ENCODE measurements at places on chromosomes 13 and 19.

- peak; percentile 14 for DNase-seq
Measured at GRCh38 chr13:50513300-50513877, 330.1 kb downstream of the DLEU7 start.

- no peak for DNase-seq
Measured at GRCh38 chr13:103898481-103898880, 832.3 kb upstream of the SLC10A2 start.

GRCh38 chr19:30344446-30345425 is 27.4 kb upstream of the ZNF536 start:
- no peak for DNase-seq

GRCh38 chr19:41998246-41999020 is 4.4 kb upstream of the ATP1A3 start:
- no peak for DNase-seq

- DNase-seq: no peak
Measured at GRCh38 chr13:20188667-20189553, 3.8 kb downstream of the GJB2 start.

DNA sequence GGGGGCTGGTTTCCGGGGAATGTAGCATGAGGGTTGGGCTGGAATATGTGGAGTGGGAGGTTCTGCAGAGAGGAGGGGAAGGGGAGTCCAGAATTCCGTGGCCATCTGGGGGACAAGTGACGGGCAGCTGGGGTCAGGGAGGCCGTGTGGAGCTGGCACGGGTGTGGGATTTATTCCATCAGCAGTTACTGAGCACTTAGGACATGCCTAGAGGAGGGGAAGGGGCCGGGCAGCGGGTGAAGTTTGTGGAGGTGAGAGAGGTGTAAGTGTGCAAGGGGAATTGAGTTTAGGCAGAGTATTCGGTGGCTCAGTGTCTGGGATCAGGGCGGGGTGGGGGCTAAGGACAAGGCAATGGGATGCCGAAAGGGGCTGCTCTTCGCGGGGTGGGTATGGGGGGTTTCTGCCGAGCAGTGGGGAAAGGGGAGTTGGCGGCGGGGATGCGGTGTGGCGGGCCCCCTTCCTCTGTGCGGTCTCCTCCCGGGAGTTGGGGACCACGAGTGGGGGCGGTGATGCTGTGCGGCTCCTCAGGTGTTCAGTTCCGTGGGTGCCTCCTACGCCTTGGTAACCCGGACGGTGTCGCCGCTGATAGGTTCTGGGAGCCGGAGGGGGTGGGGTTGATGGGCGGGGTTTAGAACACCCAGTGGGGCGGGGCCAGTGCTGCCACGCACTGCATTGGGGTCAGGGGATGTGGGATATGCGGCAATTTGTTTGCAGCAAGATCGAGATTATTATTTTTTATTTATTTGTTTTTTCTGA is 5.4 kb downstream of the CCDC61 start:
- no peak for DNase-seq

GRCh38 chr13:39257642-39258041 is 219.4 kb downstream of the NHLRC3 start:
- DNase-seq: no peak

DNA sequence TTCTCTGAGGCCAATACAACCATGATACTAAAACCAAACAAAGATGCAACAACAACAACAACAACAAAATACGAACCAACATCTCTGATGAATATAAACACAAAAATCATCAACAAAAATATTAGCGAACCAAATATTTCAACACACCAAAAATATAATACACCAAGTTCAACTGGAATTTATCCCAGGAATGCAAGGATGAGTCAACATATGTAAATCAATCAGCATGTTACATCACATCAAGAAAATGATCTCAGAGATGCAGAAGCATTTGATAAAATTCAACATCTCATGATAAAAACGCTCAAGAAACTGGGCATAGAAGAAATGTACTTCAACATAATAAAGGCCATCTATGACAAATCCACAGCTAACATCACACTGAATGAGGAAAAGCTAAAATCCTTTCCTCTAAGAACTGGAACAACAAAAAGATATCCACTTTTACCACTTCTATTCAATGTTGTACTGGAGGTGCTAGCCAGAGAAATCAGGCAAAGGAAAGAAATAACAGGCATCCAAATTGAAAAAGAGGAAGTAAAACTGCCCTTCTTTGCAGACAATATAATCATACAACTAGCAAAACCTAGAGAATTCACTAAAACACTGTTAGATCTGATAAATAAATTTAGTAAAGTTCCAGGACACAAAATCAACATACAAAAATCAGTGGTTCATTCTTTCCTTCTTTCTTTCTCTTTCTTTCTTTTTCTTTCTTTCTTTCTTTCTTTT is 2448.7 kb upstream of the PCDH20 start:
- no peak for DNase-seq

DNA sequence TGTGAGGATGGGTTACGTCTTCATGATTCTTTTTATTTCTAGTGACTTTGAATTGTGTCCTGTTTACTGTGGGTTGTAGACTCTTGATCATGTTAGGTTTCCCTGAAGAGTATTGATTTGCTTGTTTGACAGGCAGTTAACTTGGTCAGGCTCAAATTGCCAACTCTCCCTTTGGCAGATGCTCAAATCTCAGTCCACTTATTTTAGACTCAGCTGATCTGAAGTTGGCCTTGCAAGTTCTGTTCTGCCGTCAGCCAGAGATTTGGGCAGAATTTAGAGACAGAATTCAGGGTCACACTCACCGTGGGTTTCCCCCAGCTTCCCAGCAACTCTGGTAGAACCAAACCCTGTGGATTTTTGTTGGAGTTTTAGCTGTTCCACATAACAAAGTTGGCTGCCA is 71.6 kb upstream of the TEX29 start:
- no peak for DNase-seq

- DNase-seq: no peak
Measured at GRCh38 chr13:41775251-41775650, 185.7 kb downstream of the VWA8 start.

GRCh38 chr19:50649433-50650391 is at the start of gene C19orf81:
C19orf81 (plus strand) TSS chr19:50649445; CDS start chr19:50649445, 0 bp downstream.
- no peak for DNase-seq

- no peak for DNase-seq
Measured at GRCh38 chr13:22227895-22228294, 557.0 kb downstream of the FGF9 start.

GRCh38 chr13:41917641-41918040 is 43.3 kb downstream of the VWA8 start:
- no peak for DNase-seq

GRCh38 chr13:79141082-79141481 is 265.0 kb downstream of the RBM26 start:
- no peak for DNase-seq

DNA sequence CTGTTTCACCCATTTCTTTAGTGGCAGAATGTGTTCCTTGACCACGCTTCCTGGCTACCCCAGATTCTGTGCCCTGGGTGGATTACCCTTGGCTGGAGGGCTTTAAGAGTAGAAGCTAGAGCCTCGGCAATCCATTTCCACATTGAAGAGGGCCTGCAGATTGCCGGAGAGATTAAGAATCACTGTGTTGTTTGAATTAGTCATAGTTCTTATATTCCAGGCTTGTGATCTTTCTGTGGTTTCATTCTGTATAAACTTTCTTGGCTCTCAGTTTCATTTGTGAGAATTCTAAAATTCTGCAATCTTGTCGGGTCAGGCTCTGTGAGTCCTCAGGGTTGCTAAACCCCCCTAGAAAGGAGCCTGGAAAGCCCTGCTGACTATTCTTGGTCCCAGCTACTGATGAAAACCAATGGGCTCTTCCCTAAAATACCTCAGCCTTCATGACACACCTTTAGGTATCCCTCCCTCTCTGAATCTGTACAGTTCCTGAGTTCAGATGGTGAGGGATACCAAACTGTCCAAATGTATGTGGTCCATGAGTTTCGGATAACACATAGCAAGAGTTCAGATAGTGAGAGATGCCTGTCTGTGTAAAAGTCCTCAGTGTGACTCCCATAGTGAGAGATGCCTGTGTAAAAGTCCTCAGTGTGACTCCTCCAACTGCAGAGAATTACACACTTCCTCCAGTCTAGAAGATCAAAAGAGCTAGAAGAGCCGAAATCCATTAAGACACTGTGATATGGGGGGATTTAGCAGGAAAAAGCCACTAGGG is 4.3 kb downstream of the PHF11 start:
- DNase-seq: no peak

DNA sequence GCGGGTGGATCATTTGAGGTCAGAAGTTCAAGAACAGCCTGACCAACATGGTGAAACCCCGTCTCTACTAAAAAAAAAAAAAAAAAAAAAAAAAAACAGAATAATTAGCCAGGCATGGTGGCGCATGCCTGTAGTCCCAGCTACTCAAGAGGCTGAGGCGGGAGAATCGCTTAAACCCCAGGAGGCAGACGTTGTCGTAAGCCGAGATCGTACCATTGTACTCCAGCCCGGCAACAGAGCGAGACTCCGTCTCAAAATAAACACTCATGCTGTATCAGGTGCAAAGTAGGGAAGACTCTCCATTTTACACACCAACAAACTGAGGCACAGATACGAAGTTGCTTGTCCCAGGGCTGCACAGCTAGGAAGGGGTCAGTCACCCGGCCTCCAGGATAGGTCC is 15.6 kb downstream of the TLE6 start:
- no peak for DNase-seq

DNA sequence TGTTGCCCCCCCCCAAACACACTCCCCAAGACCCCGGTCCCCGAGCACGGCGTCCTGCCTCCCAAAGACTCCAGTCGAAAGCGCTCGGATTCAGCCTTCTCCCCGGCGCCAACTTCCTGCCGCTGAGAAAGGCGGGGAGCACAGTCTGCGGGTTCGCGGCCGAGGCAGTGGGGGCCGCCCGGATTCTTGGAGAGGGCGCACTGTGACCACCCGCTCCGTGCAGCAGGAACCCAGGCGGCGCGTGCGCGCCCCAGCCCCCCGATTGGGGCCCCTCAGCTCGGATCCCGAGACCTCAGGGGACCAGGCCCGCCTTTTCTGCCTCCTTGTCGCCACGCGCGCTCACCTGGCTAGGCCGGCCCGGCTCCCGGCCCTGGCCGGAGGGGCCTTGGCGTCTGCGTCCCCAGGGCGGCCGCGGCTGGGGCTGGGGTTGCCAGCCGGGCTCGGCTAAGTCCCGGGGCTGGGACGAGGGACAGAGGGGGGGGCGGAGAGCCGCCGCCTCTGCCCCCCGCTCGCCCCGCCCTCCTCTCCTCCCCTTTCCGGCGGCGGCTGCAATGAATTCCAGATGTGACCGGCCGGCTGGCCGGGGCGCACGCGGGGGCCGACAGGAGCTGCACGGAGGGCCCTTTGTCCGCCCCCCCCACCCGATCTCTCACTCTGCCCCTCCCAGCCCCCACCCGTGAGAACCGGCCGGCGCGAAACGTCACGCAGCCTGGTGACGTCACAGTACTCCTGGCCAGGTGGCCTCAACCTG is at the start of gene S1PR2:
TSS of gene S1PR2 (minus strand) at position 471 of the 751 bp plus-strand sequence. CDS start 6,426 bp downstream, outside the sequence.
- DNase-seq: peak; percentile 71

DNA sequence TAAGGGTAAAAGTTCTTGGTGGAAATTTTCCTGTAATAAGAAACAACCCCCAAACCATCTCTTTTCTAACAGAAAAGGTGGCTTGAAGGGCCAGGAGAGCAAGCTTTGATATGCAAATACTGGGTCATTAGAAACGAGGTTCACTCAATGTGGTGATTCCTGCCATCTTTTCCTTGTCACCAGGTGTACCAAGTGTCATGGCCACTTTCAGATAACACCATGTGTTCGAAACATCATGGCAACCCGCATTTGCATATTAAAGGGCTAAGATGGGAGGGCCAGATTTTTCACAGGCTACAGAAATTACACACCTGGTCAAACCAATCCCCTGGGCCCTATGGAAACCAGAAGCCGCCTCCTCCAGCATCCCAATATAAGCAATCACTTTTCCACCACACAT is 15.3 kb downstream of the LGALS16 start:
- DNase-seq: no peak

DNA sequence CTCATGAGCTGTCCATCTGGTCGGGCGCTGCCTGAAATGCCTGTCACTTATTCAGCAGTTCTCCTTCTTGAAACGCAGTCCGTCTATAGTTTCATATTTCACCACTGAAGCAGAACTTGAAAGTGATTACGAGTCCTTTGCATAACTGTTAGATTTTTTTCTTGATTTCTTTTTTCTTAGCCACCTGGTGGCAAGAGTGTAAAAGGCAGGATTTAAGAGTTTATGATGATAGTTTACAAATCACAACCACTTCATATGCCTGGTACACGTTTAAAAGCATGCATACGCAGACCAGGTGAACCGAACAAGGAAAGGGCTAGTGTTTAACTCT is 45.8 kb downstream of the GGACT start:
- no peak for DNase-seq

GRCh38 chr19:13932911-13933393 is 5.3 kb downstream of the PODNL1 start:
- DNase-seq: no peak

GRCh38 chr13:88707646-88708045 is 1036.5 kb downstream of the SLITRK5 start:
- no peak for DNase-seq

- no peak for DNase-seq
Measured at GRCh38 chr19:19006213-19006612, 27.1 kb downstream of the SUGP2 start.

Measured in large intestine (tissue), 12 donors.